Renal cortical epithelial cell (primary cell): ENCODE measurements at places on chromosomes 4 and X. TPM values are rescaled to one million over a fixed set of nuclear protein-coding genes. Genes with fewer than 3 reads are reported as not detected.

The MAP9 gene
- total RNA-seq = 10.6 and 44.4 TPM in 2 replicates

DNA sequence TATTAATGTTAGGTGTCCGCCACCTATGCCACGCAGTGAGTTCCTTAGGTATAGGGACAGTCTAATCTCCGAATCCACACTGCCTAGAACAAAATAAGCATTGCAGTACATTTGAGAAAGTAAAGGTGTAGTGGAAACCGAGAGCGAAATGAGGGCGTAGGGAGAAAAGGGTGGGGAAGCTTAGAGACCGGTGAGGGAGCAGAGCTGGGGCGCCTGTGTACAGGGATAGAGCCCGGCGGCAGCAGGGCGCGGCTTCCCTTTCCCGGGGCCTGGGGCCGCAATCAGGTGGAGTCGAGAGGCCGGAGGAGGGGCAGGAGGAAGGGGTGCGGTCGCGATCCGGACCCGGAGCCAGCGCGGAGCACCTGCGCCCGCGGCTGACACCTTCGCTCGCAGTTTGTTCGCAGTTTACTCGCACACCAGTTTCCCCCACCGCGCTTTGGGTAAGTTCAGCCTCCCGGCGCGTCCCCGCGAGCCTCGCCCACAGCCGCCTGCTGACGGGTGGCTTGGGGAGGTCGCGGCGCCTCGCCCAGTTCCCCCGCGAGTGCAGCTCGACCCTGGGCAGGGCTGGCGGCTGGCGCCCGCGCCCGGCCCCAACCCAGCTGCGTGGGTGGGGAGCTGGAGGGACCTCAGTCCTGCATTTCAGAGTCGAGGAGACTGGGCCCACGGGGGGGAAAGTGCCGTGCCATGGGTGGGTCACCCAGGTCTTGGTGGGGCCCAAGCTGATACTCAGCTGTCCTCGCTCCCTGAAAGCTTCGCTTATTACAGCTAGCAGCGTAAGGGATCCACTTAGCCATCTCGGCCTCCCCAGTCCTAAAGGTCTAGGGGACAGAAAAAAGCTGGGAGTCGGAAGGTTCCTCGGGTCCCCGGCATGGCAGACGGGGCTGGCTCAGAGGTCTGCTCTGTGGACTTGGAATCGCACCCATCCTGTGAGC, at the start of gene ANXA3:
TSS of gene ANXA3 (plus strand) at position 351 of the 932 bp plus-strand sequence. CDS start 2,704 bp downstream, outside the sequence.
- DNase-seq = no peak

DNA sequence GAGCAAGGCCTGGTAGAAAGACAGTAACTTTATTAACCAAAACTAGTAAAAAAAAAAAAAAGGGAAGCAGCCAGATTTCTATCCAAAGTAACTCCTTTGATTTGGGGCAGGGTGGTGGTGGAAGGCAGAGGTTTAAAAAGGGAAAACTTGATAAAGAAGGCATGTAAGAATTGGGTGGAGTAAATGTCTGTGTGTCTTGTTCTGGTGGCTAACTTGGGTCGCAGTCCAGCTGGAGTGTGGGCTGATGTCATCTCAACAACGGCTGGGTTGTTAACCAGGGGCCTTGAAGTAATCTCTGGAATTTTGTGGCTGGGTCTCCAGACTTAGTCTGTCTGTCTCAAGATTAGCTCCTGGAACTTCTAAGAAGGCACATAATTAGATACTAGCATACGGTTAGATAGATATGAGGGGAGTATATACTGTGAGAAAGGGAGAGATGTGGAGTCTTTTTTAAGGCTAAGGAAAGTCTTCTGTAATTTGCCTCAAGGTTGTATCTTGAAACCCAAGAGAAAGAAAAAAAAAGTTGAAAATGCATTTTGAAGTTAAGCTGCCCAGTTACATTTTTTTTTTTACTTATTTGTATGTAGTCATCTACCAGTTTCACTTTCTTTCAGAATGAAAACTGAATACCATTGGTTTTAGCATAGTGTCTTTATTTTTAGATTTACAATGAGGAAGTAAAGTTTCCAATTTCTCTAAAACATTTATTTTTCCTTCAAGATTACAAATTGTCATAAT, 48.3 kb downstream of the MTHFD2L start:
- peak; percentile 64 for DNase-seq

- DNase-seq = no peak
Observed at GRCh38 chr4:92455329-92455839, 151.6 kb downstream of the GRID2 start.

DNA sequence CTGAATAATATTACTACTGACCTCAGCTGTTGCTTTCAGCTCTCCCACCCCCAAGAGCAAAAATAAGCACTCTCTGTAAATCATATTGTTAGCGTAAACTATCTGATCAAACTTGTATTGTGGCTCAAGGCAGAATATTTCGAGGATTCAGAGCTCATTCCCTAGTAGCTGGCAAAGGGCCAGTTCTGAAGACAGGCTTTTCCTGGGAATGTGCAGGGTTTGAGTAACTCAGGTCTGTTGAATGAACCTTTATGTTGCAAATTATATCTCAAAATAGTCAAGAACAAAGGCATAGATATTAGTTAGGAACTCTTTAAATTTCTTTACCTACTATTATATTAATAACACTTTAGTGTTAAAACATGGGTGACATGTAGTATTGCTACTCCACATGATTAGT, 454.9 kb downstream of the CCSER1 start:
- DNase-seq = no peak

- DNase-seq = no peak
Observed at GRCh38 chr4:83010111-83010521, 507 bp downstream of the LIN54 start.

- no peak for DNase-seq
Observed at GRCh38 chr4:139934057-139934707, 219.8 kb downstream of the MAML3 start.

DNA sequence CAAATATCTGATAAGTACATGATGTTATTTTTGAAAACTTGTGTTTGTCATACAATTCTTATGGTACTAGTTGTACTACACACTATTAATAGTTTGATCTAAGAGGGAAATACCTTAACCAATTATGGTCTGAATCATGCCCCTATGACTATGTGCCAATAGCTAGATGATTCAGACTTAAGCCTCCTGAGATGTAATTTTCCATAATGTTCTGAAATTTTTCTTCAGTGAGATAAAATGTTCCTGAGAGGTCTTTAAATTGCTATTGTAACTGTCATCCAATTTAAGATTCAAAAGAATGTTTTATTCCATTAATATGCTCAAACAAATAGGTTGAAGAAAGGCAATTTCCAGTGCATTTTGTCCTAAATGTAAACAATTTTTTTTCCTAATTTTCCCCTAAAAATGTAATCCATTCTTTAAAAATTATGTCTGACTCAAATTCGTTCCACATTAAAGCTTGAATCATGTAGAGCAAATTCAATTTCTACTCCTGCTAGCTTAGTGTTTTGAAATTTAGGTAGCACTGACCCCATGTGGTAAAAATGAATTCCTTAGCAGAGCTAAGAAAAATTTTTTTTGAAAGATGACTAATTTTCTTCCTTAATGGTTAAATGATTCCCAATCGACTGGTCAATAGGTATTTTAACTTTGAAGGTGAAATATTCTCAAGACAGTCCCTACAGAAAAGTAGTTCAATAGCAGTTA, 49.1 kb downstream of the APOOL start:
- DNase-seq = peak; percentile 69

- no peak for DNase-seq
Observed at GRCh38 chr4:80138551-80139538, 58.5 kb upstream of the PRDM8 start.

DNA sequence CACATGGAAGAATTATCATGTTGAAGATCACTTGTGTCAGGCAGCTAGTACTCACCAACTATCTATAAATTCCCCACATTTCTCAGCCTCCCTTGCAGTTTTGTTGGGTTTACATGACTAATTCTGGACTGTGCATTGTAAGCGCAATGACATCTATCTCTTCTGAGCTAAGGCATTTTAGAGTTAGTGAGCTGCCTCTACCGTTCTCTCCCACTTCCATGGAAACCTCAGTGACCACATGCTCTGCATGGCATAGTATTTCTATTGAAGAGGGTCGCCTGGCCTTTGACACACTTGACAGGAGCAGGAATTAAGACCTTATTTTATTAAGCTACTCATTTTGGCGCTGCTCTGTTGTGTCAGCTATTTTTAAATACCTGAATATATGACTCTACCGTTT, 67.5 kb upstream of the NPY2R start:
- no peak for DNase-seq

DNA sequence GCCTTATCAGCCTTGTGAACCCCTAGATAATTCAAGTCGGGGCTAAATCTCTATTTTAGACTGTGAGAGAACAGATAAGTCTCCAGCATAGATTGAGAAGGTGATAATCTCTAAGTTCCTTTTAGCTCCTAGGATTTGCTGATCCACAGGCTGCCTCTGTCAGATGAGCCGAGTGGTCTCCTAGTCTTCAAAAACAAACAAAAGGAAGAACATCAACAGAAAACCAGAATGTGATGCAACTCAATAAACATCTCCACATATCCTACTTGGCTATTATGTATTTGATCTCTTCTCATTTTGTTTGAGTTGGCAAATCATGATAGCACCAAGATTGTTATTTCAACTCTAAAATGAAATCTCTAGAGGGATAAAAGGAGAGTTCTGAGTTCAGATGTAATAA, 88.4 kb upstream of the SLC7A11 start:
- no peak for DNase-seq
